Fibroblast of upper back skin (primary cell): ENCODE measurements at places on chromosomes 16 and 17.

- DNase-seq, result no peak
Observed at GRCh38 chr16:87250431-87250960, 66.7 kb downstream of the C16orf95 start.

DNA sequence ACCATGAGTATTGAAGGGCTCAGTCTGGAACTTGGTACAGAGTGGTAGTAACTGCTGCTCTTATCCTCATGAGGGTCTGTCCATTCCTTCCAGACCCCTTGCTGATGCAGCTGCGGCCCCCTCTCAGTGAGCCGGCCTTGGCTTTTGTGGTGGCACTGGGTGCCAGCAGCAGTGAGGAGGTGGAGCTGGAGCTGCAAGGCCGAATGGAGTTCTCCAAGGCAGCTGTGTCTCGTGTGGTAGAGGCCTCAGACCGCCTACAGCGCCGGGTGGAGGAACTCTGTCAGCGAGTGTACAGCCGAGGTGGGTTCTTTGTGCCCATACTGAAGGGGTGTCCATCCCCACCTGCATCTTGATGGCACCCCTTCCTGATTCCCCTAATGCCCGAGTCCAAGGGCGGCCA is 2.0 kb downstream of the RNF40 start:
- no peak for DNase-seq

GRCh38 chr16:5328546-5328945 is 231.0 kb upstream of the EEF2KMT start:
- DNase-seq, result no peak

- DNase-seq, result no peak
Observed at GRCh38 chr17:81694810-81695209, 8.4 kb upstream of the MRPL12 start.

DNA sequence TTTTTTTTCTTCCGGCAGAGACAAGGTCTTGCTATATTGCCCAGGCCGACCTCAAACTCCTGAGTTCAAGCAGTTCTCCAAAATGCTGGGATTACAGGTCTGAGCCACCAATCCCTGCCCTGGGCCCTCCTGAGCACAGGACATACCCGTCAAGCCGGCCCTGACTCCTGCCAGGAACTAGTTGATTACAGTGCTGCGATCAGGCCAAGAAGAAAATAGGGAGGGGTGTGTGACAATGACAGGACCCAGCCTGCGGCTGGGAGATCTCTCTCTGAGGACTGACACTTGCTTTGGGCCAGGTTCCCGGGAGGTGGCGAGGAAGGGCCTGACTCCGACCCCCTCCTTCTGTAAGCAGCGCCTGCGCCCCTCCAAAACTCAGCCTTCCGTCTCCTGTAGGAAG is 276.6 kb downstream of the MRTFB start:
- no peak for DNase-seq

- DNase-seq, result no peak
Observed at GRCh38 chr16:7422036-7422888, 89.6 kb downstream of the RBFOX1 start.

DNA sequence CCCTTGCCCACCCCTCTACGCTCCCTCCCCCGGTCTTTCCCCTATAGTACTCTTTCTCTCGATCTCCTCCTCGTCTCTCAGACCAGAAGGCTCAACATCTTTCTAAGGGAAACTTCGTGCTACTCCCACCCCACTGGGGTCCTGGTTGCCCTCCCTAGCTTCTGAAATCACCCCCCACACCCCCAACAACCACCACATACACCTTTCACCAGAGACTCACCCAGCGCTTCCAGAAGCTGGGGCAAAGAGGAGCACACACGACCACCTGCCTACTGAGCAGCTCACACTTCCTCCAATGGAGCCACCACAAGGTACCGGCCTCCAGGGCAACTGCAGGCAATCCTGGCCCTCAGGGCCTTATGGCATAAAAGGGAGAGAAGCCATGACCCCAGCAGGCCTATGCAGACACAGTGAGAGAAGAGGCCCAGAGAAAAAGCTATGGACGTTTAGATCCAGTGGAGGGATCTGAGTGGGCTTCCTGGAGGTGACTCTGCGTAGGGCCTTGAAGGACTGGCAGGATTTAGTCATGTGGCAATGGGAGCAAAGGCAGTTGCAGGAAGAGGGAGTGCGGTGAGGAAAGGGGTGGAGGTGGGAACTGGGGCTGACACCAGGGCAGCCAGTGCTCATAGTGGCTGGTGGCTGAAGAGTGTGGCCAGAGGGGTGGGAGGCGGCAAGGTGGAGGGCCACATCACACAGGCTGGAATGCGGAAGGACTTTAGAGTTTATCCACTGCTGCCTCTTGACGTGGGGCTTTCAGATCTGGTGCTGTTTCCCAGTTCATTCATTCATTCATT is 12.1 kb upstream of the TMEM92 start:
- DNase-seq, result no peak

- DNase-seq, result no peak
Observed at GRCh38 chr17:50440172-50440837, 14.3 kb downstream of the ACSF2 start.

- no peak for DNase-seq
Observed at GRCh38 chr16:27257271-27257670, 11.3 kb downstream of the NSMCE1 start.

GRCh38 chr17:17913695-17914332 is 58.4 kb downstream of the TOM1L2 start:
- peak; percentile 94 for DNase-seq

DNA sequence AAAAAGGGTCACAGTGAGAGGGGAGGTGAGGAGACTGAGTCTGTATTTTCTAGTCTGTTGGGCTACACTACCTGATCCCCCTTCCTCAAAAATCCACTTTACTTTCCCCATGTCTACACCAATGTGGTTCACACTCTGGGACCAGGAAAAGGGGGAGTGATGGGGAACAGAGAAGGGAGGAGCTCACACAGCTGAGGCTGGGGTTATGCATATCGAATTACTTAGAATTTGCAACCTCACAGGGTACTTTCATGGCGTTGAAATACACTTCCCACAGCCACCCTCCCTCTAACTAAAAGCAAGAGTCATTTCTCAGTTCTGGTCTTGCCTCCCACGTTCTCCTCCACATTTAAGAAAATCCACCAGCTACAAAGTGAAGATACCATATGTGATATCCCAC is 14.1 kb downstream of the MAPT start:
- DNase-seq, result no peak
